Stimulated activated CD8-positive, alpha-beta memory T cell treated with anti-CD3 and anti-CD28 coated beads, Interleukin-4, amount 100 ng/mL, for 1 hour (primary cell): ENCODE measurements at places on chromosomes 7 and 10.

GRCh38 chr7:117858712-117859111 is 14.5 kb downstream of the CTTNBP2 start:
- no peak for DNase-seq

DNA sequence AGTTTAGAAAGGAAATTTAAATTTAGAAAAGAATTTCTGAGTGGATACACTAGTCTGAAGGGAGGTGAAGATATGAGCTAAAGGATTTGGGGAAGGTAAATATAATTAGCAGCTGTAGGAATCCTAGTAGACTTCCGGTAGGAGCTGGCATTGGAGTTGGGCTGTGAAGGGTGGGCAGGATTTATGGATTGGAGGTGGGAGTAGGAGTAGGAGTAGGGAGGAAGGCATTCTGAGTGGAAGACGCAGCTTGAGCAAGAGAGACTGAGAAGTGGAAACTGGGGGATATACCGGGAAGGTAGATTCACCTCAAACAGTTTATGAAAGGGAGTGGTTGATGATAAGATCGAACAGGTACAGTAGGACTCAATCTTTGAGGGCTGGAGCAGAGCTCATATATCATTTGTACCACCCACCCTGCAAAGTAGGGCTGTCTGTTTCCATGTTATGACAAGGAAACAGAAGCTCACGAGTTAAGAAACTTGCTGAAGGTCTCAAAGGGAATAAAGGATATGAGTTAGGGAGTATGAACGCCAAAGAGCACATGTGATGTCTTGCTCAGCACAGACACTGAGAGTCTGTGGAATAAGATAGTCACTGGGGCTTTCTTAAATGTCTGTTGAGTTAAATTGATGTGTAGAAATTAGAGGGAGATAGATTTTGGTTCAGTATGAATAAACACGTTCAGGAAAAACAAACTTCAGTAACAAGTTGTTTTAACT is 81.6 kb downstream of the RPS24 start:
- DNase-seq, result no peak

DNA sequence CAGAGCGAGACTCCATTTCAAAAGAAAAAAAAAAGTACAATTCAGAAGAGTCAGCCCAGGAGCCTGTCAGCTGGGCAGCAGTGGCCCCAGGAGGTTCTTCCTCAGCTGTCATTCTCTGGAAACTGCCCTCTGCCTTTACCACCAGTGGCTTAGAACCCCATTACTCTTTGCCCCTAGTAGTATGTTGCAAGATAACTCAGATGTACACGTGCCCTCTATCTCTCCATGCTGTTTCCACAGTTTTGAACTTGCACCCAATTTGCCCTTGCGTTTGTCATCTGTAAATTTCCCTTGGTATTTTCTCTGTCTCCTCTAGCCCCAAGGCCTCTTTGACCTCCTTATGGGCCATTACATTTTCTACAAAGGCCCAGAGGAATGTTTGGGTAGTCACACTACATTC is 56.7 kb upstream of the PRKAR2B start:
- no peak for DNase-seq

GRCh38 chr7:49783446-49783845 is 10.0 kb downstream of the VWC2 start:
- DNase-seq, result no peak

DNA sequence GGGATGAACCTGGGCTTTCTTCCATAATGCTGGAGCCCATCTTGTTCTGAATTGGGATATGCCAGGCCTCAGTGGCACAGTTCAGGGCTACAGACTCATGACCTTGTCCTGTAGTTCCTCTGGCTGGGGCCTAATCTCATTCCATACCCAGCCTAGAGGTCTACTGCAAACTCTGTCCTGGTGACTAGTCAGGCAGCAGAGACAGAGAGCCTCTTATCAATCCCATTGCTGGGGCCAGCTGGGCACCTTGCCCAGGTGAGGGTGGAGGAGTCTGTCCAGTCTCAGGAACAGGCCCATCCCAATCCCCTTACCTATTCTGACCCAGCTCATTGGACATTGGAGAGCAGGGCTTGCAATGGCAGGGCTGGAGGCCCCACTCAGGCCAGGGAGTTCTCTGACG is 28.0 kb upstream of the COMTD1 start:
- DNase-seq, result no peak

- DNase-seq, result no peak
Measured at GRCh38 chr7:131816391-131817007, 260.1 kb upstream of the PODXL start.

GRCh38 chr10:130573446-130573845 is 437.3 kb downstream of the GLRX3 start:
- DNase-seq, result no peak

- DNase-seq, result no peak
Measured at GRCh38 chr10:30877111-30877510, 154.6 kb downstream of the ZNF438 start.

GRCh38 chr7:95608359-95609173 is 12.2 kb upstream of the PDK4 start:
- DNase-seq, result no peak

DNA sequence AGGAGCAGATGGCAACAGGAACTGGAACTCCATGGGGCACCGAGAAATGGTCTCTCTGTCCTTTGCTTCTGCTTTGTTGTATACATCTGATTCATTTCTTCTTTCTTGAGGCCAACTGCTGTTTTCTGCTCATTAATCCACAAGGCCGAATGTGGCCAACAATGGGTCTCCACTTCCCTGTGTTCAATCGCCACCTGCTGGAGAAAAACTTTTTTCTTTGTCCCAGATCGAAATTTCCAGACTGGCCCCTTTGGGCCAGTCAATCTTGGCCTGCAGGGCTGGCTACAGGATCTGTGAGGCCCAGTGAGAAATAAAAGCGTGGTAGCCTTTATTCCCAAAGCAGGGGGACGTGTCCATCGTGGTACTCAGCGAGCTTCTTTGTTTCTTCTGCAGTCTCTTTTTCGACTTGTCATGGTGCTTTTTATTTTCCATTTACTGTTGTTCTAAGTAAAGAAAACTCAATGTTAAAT is 58.8 kb downstream of the PARP12 start:
- peak; percentile 2 for DNase-seq

DNA sequence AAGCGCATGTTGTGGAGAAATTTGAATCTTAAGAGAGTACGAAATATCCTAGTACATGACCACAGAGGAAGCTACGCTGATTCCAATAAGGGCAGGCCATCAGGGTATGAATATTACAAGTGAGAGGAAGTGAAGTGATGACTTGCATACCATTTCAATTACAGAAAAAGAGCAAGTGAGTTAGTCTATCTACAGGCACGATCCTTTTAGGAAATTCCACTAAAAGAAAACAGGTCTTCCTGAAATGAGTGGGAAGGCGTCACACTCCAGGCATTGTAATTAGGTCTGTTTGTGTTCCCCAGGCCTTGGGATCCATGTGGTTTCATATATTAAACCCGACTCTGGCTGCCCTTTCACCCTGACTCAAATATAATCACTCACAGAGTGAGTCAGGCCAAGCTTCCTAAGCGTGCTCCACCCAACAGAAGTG is 152.5 kb downstream of the SEMA3A start:
- DNase-seq, result no peak

GRCh38 chr7:120502132-120502531 is 229.2 kb downstream of the KCND2 start:
- DNase-seq, result no peak

DNA sequence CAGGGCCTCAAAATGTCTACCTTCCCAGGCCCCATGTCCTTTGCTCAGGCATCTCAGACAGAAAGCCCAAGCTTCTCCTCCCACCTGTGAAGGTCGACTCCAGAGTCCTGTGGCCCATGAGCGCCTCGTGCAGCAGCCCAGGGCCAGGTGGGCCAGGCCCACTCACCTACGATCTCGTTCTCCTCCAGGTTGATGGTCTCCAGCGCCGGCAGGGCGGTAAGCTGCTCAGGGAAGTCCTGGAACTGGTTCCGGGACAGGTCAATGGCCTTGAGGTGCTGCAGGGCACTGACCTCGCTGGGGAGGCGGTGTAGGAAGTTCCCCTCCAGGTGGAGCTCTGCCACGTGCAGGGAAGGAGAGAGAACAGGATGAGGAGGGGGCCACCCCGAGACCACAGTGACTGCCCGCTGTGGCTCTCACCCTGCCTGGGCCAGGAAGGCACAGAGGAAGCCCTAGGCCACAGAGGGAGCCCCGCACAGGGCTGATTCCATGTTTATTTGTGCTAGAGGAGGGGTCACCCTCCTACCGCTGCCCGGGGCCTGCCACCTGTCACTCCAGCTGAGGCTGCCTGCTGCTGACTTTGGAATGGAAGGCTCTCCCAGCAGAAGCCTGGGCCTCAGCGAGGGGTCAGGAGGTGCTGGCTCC is 40.0 kb upstream of the NPFFR1 start:
- DNase-seq, result no peak

DNA sequence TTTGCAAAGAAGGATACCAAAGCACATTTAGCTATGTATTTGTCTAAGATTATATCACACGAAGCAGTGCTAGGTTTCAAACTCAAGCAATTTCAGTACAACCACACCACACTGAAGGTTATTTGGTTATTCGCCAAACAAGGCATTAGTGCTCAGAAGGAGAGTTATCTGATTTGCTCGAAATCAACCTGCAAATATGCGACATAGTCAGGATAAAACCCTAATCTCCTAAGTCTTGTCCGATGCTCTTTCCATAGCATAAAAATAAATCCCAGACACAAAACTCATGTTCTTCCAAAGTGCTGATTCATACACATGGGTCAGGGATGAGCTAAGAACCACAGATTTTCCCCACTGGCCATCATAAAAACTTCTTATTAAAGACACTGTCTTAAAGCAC is 1288.0 kb upstream of the SORCS1 start:
- DNase-seq, result no peak

DNA sequence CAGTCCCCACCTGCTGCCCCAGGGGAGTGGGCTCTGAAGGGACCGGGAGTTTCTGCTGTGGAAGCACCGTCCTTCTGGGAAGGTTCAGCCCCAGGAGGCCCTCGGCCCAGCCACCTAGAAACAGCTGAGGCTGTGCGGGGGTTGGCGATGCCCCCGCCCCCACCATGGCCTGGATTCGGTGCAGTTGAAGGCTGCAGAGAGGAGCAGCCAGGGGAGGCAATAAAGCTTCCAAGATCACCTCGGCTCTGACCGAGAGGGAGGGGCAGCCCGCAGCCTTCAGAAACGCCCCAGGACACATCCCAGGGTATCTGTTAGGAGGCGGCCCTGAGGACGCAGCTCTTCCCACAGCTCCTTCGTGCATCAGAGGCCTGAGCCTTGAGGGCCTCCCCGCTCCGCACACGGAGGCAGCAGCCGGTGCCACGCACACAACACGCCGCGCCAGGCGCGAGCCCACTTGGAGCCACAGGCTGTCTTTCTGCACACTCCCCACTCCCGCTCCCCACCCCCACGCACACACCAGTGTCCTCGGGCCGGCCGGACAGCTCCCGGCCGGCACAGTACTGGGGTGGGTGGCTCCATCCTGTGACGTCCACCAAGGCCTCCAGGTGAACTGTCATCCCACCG is 1.6 kb downstream of the KNDC1 start:
- no peak for DNase-seq

- DNase-seq, result no peak
Measured at GRCh38 chr7:152180587-152180986, 155.1 kb downstream of the GALNT11 start.

DNA sequence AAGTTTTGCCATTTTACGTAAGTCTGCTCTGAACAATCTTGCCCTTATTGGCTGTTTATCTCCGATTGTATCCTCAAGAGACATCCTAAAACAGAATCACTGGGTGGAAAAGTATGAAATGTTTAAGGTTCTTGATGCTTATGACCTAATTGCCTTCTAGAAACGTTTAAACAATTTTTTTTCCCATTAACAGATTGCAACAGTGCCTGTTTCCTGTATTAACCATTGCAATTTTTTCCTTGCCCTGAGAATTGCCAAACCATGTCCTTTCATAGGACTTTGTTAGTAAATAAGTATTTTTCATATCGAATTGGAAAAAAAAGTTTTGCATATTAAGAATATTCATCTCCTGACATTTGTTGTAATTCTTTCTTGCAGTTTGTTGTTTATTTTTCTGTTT is 639.8 kb downstream of the INHBA start:
- no peak for DNase-seq

GRCh38 chr7:1914321-1914720 is 244.2 kb downstream of the ELFN1 start:
- no peak for DNase-seq
